ENCODE measurements at places on chromosomes 5 and 9. TPM values are rescaled to one million over a fixed set of nuclear protein-coding genes. Genes with fewer than 3 reads are reported as not detected.
A peak's percentile ranks its signal among the peaks of the same experiment; 100 is the strongest.

TMEM215 gene
- total RNA-seq, result not detected

SLC9A3 gene
- total RNA-seq, result 1.00 TPM

FOXD4L6 gene
- total RNA-seq, result not detected

ZNF354C gene
- 5.1 TPM for total RNA-seq

PCDHGA9 gene
- total RNA-seq, result 0.96 TPM

PANK3 gene
- total RNA-seq, result 44.7 TPM

GRM6 gene
- total RNA-seq, result not detected

KIF24 gene
- total RNA-seq, result 3.0 TPM

CDC20B gene
- total RNA-seq, result 0.07 TPM

ADAMTS16 gene
- not detected for total RNA-seq

RNF183 gene
- not detected for total RNA-seq

SHOC1 gene
- not detected for total RNA-seq

FAM81B gene
- not detected for total RNA-seq

- no peak for DNase-seq
These were observed 116.6 kb downstream of the DROSHA start for GRCh38 chr5:31415009-31415923.

GRCh38 chr5:94223235-94223634 lies 395.2 kb downstream of the KIAA0825 start:
- DNase-seq, result no peak

DNA sequence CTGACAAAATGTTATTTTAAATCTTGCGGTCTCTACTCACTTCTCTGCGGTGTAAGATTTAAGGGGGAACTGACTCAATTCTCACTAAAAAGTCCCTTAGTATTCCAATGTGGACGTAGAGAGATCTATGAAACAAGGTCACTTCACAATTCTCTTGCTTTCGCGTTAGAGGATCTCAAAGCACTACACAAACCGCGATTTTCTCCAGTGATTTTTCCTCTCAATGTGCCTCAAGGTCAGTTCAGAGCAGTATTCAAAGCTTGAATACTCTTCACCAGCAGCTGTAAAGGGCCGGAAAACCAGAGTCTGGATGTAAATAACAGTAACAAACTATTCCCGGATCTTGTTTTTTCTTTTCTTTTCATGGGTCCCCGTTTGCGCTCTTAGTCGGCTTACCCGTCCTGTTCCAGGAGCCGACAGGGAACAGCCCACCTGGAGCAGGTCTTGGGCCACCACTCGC lies 128.2 kb downstream of the TMEM161B start:
- DNase-seq, result no peak

DNA sequence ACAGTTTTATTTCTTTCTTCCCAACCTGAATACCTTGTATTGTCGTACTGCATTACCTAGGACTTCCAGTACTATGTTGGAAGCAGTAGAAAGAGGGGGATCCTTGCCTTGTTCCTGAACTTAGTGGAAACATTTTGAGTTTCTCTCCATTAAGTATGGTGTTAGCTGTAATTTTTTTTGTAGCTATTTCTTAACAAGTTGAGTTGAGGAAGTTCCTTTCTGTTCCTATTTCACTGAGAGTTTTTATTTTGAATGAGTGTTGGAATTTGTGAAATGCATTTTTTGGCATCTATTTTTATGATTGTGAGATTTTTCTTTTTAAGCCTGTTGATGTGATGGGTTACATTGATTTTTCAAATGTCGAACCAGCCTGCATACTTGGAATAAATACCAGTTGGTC lies 49.0 kb downstream of the FSD1L start:
- DNase-seq, result no peak

DNA sequence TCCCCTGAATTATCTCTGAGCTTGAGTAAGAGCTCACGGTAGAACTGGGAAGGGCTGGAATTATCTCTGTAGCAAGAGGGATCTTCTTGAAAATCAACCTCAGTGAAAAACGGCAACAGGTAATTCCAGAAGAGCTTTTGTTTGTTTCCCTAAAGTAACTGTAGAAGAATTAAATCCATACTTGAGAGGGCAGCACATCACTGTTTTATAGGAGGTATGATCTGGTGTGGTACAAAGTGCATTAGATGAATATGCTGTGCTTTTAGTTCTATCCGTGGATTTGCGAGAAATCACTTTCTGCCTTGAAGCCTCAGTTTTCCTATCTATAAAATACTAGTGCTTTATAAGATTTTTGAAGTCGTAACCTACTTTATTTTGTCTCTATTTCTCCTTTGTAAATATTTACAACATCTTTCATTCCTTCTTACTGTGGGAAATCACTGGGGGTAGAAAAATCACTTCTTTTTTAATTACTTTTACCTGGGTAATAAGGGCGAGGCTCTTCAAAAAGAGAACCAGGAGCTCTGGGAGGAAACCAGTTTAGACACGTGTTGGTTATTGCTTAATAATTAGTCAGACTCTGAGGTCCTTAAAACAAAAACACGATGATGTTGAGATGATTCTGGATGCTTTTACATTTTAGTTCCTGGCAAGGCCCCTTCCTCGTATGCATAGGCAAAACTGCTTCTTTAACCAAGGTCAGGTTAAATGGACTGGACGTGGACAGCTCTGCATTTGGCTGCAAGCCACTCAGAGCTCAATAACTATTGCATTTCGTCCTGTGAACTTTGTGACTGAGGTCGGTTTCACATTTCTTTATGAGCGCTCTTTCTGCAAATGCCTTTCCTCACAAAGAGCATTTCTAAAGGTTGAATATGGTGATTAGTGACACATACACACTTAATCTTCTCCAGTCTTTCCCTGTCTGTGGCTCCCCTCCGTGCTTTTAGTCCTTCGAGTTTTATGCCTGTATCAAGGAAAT lies 376.1 kb downstream of the BRINP1 start:
- no peak for DNase-seq

DNA sequence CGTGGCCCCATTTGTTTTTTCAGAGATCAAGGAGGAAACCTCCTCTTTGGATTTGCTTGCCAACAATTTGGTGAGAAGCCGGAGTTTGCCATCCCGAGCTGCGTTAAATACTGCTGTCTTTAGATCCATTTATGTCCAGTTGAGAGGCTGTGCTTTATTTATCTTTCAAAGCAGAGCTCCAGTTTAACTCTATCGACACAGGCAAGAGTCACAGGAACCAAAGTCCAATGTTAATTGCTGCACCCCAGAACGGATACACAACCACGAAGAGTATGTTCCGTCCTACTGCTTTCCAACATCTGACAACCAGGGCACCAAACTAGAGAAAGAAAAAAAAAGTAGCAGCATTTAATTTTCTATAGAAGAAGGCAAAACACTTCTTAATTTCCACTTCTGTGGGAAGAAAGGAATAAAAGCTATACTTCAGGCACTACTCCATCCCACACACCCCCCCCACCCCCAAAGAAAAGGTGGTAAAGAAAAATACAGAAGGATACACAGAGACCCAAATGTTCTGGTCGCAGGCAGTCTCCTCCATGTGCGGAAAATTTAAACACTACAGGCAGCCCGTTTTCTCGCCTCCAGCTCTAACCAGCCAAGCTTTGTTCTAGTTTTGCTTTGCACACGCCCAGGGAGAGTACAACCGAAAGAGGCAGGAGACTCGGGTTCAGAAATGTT lies 1.1 kb downstream of the FEM1C start:
- no peak for DNase-seq

DNA sequence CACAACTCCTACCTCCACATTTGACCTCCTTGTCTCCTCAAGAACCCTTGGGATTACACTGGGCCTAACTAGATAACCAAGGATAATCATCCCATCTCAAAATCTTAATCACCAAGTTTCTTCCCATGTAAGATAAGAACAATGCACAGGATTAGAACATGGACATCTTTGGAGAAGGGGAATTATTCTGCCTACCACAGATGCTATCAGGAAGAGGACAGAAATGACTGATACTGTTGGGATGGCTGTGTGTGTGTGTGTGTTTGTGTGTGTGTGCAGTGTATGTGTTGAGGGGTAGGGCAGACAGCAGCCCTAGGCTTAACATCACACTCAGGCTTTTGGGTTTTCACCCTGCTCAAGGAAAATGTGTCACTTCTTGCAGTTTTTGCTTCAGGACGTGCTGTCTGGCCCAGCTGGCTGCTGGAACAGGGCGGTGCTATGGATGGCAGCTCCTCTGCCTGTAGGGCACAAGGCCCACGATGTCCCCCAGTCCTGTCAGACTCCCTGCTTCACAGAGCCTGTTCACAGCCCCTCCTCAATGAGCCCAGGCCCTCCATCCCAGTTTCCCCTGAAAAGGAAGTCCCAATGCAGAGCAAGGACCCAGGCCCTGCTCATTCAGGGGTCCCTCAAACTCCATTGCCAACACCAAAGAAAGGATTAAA lies 7.7 kb downstream of the CA9 start:
- DNase-seq, result peak; percentile 71

DNA sequence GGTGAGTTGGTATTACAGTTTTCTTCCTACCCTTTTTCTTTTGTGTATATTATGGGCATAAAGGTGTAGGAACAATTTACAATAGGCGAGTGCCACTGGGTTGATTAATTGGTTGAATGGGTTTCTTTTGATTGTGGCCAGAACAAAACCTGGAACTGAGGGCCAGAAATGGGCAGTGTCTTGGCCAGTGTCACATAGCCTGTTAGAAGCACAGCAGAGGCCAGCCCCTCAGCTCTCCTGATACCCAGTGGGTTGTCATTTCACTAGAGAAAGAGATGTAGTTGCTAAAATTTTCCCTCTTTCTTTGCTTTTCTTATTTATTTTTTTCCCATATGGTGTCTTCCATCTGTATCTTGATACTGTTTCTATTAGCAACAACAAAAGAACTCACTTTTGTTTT lies 38.8 kb upstream of the SEMA6A start:
- no peak for DNase-seq

- no peak for DNase-seq
These were observed 17.3 kb upstream of the CFAP157 start for GRCh38 chr9:127689329-127690000.

- no peak for DNase-seq
These were observed 101.6 kb upstream of the SPRY4 start for GRCh38 chr5:142426129-142427014.

GRCh38 chr9:124218438-124218982 lies 39.2 kb upstream of the NEK6 start:
- peak; percentile 40 for DNase-seq

DNA sequence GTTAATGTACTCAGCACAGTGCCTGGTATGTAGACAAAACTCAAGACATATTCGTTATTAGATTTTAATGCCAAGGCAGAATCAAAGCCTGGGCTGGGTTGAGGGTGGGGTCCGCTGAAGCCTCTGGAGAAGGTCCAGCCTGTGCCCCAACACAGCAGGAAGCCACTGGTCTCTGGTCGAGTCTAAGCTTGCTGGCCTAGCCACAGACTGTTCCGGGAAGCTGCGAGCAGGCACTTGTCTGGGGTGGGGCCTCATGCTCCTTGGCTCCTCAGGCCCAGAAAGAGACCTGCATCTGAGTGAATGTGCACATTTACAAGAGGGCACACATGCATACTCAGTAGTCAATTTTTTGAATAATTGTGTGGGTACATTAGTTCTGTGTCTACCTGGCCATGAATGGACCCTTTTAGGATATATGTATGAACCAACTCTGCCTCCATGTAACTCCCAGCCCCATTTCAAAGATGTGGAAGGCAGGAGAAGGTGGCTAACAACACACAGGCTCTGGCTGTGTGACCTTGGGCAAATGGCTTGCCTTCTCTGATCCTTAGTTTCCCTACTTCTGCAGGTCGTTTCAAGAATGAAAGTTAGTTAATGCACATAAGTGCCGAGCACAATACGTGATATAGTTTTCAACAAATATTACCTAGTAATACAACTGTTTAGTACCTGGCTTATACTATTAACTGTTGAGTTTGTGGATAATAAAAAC lies 18.3 kb downstream of the FAT2 start:
- no peak for DNase-seq

DNA sequence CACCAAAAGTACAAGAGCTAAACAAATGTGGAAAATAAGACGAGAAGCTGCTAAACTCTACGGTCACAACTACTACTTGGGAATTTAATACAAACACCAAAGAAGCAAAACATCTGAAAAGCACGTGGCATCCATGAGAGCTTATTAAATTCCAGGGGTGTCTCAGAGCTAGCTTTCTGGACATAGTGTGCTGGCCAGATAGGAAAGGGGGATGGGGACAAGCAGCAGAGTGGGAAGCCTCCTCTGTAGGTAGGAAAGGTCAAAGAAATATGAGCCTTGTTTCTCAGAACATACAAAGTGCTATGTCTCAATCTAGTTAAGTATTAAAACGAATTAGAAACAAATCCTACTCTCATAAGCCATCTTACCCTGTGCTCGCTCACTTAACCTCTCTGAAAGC lies 51.3 kb upstream of the GOLPH3 start:
- DNase-seq, result peak; percentile 41

- no peak for DNase-seq
These were observed 111.8 kb upstream of the NTRK2 start for GRCh38 chr9:84557751-84558150.

GRCh38 chr9:129220771-129221170 lies 42.7 kb upstream of the IER5L start:
- DNase-seq, result no peak

DNA sequence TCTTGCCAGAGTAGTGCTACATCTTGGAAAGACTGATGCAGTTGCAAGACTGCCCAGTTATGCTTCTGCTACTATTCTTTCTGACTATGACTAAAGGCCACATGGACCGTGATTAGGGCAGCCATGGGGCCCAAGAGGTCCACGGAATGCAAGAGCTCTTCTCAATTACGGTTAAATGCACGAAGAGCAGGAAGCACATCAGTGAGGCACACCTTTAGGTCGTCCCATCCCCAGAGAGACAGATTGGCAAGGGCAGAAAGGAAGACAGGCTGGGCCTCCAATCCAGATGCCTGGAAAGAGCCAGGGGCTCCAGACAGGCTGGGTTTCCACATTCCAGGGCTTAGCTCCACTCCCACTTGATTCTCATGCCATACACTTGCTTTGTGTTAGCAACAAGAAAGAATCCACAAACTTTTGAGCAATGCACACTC lies 132.3 kb upstream of the SLIT3 start:
- DNase-seq, result no peak

DNA sequence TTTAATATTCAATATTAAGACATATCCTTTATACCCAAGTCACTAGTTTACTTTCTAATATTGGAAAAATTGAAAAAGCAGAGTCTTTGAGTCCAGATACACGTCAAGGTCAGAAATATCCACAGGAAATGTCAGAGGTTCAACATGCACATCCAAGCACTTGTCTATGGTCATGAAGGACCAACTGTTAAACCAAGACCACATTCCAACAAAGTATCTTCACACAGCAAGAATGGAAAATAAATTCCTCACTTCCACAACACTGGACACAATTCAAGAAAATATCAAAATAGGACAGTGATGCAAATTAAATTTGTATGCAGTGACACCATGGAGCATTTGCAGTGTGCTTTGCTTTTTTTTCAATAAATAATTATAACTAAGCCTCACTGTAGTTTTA lies 142.5 kb downstream of the GABRB2 start:
- DNase-seq, result no peak

- DNase-seq, result peak; percentile 15
These were observed 10.6 kb upstream of the ANGPTL2 start for GRCh38 chr9:127132921-127133647.

- DNase-seq, result no peak
These were observed 154.6 kb upstream of the CDH12 start for GRCh38 chr5:23007762-23008161.
